Immature natural killer cell (primary cell): ENCODE measurements at places on chromosomes 6 and 20.
A peak's percentile ranks its signal among the peaks of the same experiment; 100 is the strongest.

DNA sequence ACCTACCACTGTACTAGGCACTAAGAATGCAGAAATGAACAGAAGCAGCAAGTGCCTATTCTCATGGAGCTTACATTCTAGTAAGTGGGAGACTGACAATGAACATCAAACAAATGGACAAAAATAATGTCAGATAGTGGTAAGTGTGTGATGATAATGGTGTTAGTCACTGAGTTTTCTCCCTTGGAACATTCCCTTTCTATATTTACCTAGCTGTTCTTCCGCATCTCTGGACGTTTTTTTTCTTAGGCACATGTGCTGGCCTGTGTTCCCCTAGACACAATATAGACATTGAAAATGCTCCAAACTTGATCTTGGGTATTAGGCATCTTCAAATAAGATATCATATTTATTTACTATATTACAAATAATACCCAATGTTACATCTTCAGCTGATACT lies 218.1 kb upstream of the GJE1 start:
- DNase-seq, result no peak
- no peak overlapping the region for H3K27ac ChIP-seq
- H3K4me1 ChIP-seq, result no peaks in the 10 kb centered on the region
- H3K4me3 ChIP-seq, result no peak overlapping the region
- no peaks in the 10 kb centered on the region for H3K27me3 ChIP-seq

DNA sequence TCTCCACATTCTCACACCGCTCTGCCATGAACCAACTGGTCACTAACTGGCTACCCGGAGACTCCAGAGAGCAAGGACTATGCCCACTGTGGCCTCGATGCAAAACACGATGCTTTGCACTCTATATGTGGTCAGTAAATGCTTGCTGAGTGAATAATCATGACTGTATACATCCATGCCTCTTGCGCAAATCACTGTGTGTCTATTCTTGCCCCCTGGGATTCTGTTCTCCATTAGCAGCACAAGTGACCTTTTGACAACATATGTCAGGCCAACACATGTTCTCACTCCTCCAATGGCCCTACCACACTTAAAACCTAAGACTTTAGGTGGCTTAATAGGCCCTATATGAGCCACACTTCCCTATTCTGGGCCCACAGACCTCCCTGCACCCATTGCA lies 16.9 kb downstream of the KIF16B start:
- H3K27me3 ChIP-seq, result peaks cover 2% of the 10 kb centered on the region
- H3K4me3 ChIP-seq, result no peak overlapping the region
- no peak overlapping the region for H3K27ac ChIP-seq

DNA sequence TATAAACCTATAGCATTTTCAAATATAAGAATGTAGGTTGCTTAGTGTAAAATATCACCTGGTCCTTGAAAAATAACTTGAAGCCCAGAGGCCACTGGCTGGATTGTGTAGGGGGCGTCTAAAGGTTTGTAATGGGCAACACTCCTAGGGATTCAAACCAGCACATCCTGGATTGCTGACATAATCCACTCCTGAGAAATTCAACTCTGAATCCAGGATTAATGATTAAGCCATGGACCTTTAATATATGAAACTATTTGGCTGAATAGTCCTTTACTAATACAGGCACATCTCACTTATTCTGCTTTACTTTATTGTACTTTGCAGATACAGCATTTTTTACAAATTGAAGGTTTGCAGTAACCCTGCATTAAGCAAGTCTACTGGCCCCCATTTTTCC lies 160.8 kb downstream of the UBE3D start:
- no peak overlapping the region for H3K27ac ChIP-seq
- no peaks in the 10 kb centered on the region for H3K27me3 ChIP-seq
- no peak overlapping the region for H3K4me3 ChIP-seq
- no peaks in the 10 kb centered on the region for H3K36me3 ChIP-seq

GRCh38 chr6:165987483-165988301 lies 180.0 kb downstream of the TBXT start:
- no peak overlapping the region for H3K27ac ChIP-seq
- peaks cover 11% of the 10 kb centered on the region for H3K27me3 ChIP-seq
- DNase-seq, result no peak
- no peak overlapping the region for H3K4me3 ChIP-seq
- H3K4me1 ChIP-seq, result peaks cover 8% of the 10 kb centered on the region

DNA sequence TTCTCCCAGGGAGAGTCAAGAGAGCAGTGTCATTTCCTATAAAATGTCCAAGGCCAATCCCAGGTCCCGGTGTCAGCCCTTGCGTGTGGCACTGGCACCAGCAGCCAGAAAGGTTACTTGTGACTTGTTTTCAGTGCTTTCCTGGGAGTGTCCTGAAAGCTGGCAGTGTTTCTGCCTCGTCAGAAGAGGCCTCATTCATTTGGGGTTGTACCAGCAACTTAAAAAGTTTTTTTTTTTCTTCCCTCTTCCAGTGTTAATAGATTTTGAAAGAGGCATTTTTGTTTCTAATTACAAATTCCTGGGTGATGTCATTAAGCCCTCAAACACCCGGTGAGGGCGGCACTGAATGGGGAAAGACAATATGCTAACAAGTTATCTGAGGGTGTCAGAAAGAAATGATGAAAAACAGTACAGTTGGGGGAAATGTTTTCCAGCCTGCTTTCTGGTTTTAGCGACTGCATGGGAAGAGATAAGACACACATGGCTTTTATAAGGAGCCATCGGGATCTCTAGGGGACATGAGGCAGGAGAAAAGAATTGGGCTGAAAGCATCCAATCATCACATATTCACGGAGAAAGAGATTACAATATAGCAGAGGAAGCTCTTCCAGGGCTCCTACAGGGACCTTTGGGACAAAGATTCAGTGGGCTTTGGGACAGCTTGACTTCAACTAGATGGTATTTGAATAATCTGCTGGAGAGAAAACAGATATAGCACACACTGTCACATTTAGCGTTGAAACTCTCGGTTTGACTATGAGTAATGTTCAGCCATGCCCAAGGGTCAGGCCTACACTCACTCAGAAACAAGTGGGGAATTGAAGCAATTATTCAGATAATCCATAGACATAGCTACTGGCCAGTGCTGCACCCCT lies 153.0 kb downstream of the BCAS1 start:
- H3K27ac ChIP-seq, result no peak overlapping the region
- peaks cover 23% of the 10 kb centered on the region for H3K4me1 ChIP-seq
- no peak overlapping the region for H3K4me3 ChIP-seq
- H3K36me3 ChIP-seq, result no peaks in the 10 kb centered on the region
- peaks cover 1% of the 10 kb centered on the region for H3K27me3 ChIP-seq

DNA sequence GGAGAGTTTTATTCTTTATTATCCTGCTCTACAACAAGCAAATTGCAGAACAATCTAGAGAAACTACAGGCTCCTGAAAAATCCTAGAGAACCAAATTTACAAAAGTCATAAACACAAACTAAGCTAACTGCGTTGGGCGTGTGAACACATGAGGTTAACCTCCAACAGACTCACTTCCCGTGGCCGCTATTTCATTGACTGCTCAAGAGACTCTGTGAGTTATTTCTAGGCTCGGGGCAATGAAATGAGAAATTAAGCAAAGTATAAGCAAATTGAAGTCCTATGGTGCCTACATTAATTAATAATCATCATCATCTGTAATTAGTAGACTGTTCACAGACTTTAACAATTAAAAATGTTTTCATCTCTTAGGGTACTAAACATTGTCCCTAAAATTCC lies 100.0 kb downstream of the MBOAT1 start:
- H3K27ac ChIP-seq, result no peak overlapping the region
- H3K27me3 ChIP-seq, result no peaks in the 10 kb centered on the region
- no peak overlapping the region for H3K4me3 ChIP-seq
- H3K4me1 ChIP-seq, result peaks cover 10% of the 10 kb centered on the region
- H3K36me3 ChIP-seq, result no peaks in the 10 kb centered on the region
- no peak for DNase-seq

DNA sequence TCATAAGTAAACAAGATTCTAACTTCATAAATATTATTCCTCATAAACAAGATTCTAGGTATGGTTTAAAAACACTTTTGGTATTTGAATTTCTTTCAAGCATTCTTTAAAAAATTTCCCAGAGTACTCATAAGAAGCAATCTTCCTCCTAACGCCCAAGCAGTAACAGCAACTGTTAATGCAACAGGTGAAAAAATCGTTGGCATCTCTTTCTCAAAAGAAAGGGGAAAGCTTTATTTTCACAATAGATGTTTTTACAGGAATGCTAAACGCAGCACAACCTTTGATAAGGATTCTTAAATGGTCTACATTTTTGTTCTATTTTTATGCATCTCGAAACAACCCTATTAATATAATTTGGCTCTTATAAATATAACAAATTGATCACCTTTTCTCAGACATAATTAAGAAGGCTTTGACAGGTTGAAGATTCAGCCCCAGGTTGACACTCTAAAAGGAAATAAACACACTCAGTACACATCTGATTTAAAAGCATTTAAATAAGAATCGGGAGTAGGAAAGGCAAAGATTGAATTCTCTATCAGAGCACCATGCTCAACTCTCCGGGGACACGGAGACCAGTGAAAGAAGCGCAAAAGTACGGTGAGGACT lies 634 bp downstream of the AHI1 start:
- no peak overlapping the region for H3K27ac ChIP-seq
- H3K4me1 ChIP-seq, result peaks cover 6% of the 10 kb centered on the region
- no peak overlapping the region for H3K4me3 ChIP-seq

- H3K27ac ChIP-seq, result no peak overlapping the region
- no peak for DNase-seq
- peaks cover 8% of the 10 kb centered on the region for H3K27me3 ChIP-seq
- H3K4me3 ChIP-seq, result no peak overlapping the region
Observed at GRCh38 chr6:159194421-159194820, 25.2 kb downstream of the FNDC1 start.

- no peaks in the 10 kb centered on the region for H3K27me3 ChIP-seq
- no peak overlapping the region for H3K4me3 ChIP-seq
- H3K4me1 ChIP-seq, result no peaks in the 10 kb centered on the region
- no peaks in the 10 kb centered on the region for H3K36me3 ChIP-seq
Observed at GRCh38 chr6:137084865-137085617, 40.3 kb upstream of the IL20RA start.

- H3K27ac ChIP-seq, result peak overlapping the region; percentile 99
- H3K4me1 ChIP-seq, result peaks cover 45% of the 10 kb centered on the region
- peak; percentile 46 for DNase-seq
- H3K4me3 ChIP-seq, result peak overlapping the region; percentile 99
- peaks cover 15% of the 10 kb centered on the region for H3K27me3 ChIP-seq
Observed at GRCh38 chr6:81751388-81752083, 945 bp downstream of the TENT5A start.

DNA sequence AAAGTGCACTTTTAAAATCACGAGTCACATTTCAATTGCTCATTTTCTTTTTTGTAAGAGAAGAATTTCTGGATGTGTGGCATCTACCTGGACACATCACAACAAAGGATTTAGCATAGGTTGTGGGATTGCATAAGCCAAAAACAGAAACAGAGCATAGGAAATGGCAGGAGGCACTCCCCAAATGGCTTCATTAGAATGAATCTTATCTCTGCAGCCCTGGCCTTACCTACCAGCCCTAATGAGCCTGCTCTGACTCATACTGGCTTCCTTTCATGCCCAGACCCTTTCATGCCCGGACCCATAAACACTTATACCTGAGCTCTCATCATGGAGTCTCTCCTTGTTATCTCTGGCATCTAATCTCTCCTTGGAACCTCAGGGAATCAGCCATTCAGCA lies 23.9 kb upstream of the SPTLC3 start:
- H3K27ac ChIP-seq, result no peak overlapping the region
- no peak for DNase-seq
- no peaks in the 10 kb centered on the region for H3K4me1 ChIP-seq
- H3K4me3 ChIP-seq, result no peak overlapping the region

DNA sequence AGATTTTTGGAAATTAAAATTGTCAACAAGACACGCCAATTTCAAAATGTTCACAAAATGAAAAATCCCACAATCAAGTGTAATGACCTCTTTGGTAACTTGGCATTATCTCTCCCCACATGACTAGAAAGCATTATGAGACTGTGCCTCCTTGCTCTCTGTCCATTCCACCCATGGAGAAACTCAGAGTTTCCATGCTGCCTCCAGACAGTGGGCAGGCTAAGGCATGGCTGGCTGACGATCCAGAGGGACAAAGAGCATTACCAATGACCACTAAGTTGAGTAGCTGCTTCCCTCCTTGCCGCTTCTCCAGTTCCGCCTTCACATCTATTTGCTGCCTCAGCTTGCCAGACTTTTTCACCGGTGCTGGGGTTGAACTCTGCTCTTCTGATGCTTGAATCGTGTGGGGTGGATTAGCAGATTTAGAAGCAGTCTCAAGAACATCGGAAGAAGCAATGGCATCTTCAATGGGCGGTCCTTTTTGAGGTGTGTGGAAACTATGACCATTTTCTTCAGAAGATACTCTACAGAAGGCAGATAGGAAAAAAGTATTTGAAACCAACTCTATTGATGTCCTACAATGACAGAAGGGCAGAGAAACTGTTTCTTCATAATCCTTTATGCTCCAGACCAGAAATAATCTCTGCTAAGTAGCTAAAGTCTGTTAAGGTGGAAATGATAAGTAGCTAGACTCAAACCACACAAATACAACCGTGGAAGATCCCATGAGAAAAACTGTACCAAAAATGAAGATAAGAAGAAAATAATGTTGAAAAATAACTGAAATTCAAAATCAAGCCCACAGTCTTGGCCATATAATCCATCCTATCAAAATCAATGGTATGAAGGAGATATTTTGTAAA lies 47.5 kb upstream of the ALDH8A1 start:
- no peaks in the 10 kb centered on the region for H3K27me3 ChIP-seq
- no peak overlapping the region for H3K4me3 ChIP-seq
- H3K36me3 ChIP-seq, result peaks cover 18% of the 10 kb centered on the region
- H3K4me1 ChIP-seq, result no peaks in the 10 kb centered on the region
- no peak overlapping the region for H3K27ac ChIP-seq

DNA sequence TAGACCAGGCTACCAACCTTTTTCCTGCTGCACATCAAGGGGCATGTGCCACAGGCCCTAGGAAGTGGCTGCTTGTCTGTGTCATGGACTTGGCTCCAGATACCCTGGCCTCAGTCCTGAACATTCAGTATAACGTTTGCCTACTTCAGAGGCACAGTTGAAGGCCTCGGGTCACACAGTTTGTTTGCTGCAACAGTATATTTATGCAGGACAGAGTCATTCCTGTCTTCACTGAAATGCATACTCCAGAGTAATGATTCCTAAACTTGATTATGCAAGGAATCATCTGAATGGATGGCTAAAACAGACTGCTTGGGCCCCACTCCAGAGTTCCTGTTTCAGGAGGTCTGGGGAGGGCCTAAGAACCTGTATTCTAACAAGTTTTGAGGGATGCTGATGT lies 149.4 kb downstream of the KLHL32 start:
- no peak for DNase-seq
- H3K27ac ChIP-seq, result no peak overlapping the region
- no peaks in the 10 kb centered on the region for H3K4me1 ChIP-seq
- H3K36me3 ChIP-seq, result no peaks in the 10 kb centered on the region

GRCh38 chr6:40504274-40504673 lies 82.9 kb downstream of the LRFN2 start:
- no peak overlapping the region for H3K4me3 ChIP-seq
- H3K27ac ChIP-seq, result no peak overlapping the region
- H3K27me3 ChIP-seq, result no peaks in the 10 kb centered on the region
- no peak for DNase-seq
- H3K4me1 ChIP-seq, result peaks cover 7% of the 10 kb centered on the region
